HFFc6 (cell line): ENCODE measurements at places on chromosomes 7 and 10. TPM values are rescaled to one million over a fixed set of nuclear protein-coding genes. Genes with fewer than 3 reads are reported as not detected.

ITGB8 gene
- 0.03 TPM in 1 of 3 replicates, not detected in the others for total RNA-seq

GPR37 gene
- total RNA-seq, result not detected in 3 replicates

TBX20 gene
- not detected in 3 replicates for total RNA-seq

TRIM50 gene
- not detected in 3 replicates for total RNA-seq

KLF14 gene
- not detected in 3 replicates for total RNA-seq

ALOX5 gene
- not detected in 3 replicates for total RNA-seq

LIPK gene
- not detected in 3 replicates for total RNA-seq

AQP1 gene
- total RNA-seq, result 0.39 to 0.66 TPM (median 0.60 TPM) in 3 replicates

STEAP1 gene
- total RNA-seq, result 18.7 to 61.7 TPM (median 38.2 TPM) in 3 replicates

EGFR gene
- 69.9 to 82.9 TPM (median 76.6 TPM) in 3 replicates for total RNA-seq

ERVW-1 gene
- not detected in 2 replicates for total RNA-seq

AGMO gene
- total RNA-seq, result not detected in 3 replicates

ZNF487 gene
- 2.3 to 2.6 TPM (median 2.5 TPM) in 3 replicates for total RNA-seq

EPO gene
- not detected in 3 replicates for total RNA-seq

ZMIZ1 gene
- 41.7 to 56.3 TPM (median 44.8 TPM) in 3 replicates for total RNA-seq

DNA sequence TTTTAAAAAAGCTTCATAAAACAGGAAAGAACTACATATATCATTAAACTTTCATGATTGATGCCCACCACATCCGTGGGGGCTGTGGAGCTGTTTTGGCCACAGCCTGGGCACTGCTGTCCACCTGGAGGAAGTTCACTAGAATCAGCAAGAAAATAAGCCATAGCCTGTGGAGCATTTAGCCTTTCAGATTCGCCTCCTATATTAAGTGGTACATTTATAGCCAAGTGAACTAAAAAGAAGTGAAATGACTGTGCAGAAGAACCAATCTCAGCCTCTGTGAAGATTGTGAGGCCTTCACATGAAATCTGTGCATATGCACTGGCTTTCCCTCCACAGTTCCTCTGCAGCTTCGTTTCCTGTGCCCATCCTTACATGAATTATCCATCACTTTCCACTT lies 23.5 kb downstream of the WNT16 start:
- DNase-seq, result no peak

- peak; percentile 85 for DNase-seq
These were observed 382.7 kb downstream of the RPS24 start for GRCh38 chr10:78416031-78417011.

GRCh38 chr7:81501220-81501619 lies 268.6 kb downstream of the HGF start:
- peak; percentile 36 for DNase-seq

GRCh38 chr7:22680482-22680911 lies 46.5 kb upstream of the IL6 start:
- DNase-seq, result no peak

DNA sequence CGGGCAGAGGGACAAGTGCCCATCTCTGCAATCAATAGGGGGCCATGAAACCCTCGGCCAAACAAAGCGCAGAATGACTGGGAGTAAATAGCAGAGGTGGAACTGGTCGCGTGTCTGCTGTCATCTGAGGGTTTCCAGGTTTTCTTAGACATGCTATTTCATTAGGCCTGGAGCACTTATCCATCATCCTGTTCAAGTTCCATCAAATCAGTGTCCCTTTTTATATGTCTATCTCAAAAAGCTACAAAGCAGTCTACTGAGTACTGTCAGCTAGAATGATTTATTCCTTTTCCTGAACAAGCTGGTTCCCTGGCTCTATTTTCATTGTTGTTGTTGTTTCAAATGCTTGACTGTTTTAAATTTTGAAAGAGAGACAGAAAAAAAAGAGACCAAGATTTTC lies 590.5 kb downstream of the PARD3 start:
- no peak for DNase-seq

DNA sequence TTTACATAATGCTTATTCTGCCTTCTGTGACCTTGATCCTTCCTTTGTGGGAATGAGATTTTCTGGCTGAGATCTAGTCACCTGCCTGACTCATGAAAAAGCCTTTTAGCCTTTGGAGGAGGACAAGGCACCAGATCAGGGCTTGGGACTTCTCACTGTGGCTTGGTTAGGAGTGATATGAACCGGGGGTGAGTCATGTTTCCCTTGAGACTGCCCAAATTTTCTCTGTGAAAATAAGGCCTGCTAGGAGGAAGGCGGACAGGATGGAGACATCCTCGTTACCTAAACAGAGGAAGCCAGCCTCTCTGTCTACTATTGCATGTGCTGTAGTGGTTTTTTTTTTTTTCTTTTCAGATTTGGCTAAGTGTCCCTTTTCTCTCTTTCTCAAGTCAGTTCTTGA lies 57.8 kb downstream of the EVX1 start:
- DNase-seq, result no peak

DNA sequence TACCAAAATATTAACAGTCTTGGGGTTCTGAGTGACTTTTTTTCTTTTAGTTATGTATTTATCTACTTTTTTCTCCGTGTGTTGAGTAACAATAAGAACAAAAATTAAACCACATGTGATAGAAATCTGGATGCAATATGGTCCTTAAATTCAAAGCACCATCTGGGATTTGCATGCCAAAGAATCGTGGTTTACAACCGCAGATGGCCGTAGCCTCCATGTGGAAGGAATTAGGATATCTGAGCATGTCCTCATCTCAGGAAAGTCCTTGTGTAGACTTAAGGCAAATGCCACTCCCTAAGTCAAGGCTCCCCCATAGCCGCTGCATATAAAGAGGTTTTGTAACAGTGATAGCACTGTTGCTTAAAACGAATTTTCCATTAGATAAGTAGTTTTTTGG lies 304.0 kb downstream of the ZEB1 start:
- DNase-seq, result peak; percentile 69

GRCh38 chr7:80604436-80604835 lies 34.0 kb upstream of the CD36 start:
- DNase-seq, result no peak

DNA sequence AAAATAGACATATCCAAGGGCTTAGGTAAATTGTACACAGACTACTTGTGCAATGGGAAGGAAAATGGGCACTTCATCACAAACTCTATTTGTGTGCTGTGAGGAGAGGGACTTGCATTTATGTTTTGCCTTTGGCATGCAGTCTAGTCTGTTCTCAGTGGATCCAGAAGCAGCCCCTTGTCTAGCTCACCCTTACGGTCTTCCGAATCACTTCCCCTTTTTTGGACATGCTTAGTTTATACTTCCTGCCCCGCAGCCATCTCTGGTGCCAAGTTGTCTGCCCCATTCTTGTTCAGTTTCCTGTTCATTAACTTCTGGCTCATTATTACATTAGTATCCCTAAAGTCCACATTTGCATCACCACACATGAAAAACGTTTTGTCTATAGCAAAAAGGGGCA lies 161.6 kb downstream of the NRCAM start:
- DNase-seq, result no peak

GRCh38 chr10:69934768-69935167 lies 117.9 kb upstream of the MACROH2A2 start:
- DNase-seq, result no peak

DNA sequence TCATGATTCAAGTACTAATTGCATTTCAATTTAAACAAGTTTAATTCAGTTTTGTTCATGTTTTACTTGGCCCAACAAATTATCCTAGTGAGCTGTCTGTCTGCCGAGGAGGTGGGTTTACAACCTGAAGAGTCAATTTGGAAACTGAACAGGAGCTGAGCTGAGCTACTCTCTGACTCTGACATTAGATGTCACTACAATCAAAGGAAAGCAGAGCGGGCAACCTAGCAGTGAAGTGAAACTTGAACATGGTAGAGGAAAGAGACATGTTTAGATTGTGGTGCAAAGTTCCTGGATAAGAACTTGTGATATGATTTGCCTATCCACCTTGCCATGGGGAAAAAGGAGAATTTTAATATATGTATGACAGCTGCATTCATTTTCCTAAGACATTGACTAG lies 9.6 kb upstream of the AGR3 start:
- peak; percentile 61 for DNase-seq

GRCh38 chr10:98436704-98437103 lies 10.0 kb downstream of the HPS1 start:
- no peak for DNase-seq

- no peak for DNase-seq
These were observed 387.6 kb downstream of the KCNMA1 start for GRCh38 chr10:77249901-77250459.

GRCh38 chr10:76971547-76972170 lies 665.9 kb downstream of the KCNMA1 start:
- no peak for DNase-seq

DNA sequence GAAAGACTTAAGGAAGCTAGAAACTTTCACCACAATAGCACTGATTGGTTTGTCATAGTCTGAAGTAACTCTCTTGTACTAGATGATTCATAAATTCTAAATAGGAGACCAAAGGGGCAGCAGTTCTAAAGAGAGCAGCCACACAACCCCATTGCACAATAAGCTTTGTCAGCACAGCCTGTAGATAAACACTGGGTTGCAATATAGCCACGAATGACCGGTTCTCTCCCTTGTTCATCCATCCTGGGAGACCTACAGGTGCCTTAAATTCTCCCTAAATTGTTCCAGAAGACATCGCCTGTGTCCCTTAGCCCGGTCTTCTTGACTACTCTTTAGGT lies 167.0 kb downstream of the SNX13 start:
- peak; percentile 87 for DNase-seq

DNA sequence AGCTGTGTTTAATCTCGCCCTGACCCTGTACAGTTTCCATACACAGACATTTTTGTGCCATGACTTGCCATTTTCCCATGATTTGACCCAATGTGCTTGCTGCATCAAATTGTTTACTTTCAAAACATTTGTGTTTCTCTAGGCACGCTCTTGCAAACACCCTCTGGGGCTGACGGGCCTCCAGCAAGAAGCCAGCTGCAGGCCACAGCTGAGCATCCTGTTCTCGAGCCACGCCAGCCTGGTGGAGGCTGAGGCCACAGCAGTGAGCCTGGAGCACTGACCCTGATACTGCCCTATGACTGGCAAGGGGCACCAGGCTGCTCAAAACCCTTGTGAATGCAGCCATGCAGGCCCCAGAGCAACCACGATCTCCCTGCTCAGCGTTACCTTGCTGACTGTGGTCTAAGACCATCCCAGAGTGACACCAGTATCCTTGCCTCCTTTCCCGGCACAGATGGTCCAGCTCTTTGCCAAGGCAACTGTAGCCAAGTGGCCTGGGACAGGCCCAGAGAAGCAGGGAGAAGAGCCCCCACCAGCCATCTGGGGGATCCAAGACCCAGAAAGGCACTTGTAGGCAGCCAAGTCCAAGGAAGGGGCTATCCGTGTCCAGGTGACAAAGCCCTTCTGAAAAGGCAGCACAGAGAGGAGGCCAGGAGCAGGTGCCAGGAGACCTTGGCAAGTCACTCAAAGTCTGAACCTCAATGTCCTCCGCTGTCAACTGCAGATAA lies 78.5 kb downstream of the OAT start:
- peak; percentile 89 for DNase-seq

GRCh38 chr10:79247373-79248137 lies 99.7 kb upstream of the PPIF start:
- DNase-seq, result no peak

DNA sequence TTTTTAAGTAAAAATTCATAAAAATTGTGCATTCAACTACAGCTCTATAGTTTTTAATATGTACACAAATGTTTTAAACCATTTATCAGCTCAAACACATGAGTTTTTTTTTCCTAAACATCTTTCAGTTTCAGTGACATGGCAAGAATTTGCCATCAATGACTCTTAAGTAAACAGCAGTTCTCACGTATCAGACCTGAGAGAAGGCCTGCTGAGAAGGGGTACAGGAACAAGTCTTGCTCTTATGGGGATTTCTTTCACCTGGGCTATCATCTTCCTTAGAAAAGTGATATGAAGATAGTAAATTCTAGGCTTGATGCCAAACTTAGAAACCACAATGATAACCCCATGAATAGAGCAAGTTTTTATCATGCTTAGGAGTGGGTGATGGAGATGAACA lies 467.8 kb downstream of the ARL4A start:
- no peak for DNase-seq

DNA sequence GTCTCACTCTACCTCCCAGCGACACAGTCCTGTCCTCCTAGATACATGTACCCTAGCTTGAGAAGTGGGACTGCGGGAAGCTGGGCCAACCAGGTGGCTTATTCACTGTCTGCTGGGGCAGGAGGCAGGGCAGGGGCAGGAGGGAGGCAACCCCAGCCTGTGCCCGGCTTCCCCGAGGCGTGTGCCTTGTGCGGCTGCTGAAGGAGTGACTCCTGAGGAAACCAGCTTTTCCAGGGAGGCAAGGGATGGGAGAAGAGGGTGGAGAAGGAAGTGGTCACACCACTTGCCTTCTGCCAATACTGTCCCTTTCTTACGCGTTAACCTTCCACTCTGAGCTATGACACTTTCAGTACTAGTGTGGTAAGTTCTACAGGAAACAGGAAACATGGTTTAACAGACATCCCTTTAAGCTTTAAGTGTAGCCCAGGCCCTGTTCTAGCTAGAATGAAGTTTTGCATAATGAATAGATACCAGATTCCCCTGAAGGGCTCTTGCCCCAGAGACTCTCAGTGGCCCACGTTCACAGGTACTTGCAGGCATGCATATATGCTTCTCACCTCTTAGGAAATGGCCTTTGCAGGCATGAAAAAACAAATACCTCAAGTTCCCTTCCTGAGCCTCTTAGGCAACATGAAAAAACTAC lies 40.6 kb downstream of the SYPL1 start:
- no peak for DNase-seq

- peak; percentile 55 for DNase-seq
These were observed 42.2 kb downstream of the ACSM6 start for GRCh38 chr10:95236068-95236903.

- DNase-seq, result no peak
These were observed 147.0 kb downstream of the GLRX3 start for GRCh38 chr10:130283219-130283545.

- no peak for DNase-seq
These were observed 131.5 kb downstream of the SPAG6 start for GRCh38 chr10:22476601-22477321.

DNA sequence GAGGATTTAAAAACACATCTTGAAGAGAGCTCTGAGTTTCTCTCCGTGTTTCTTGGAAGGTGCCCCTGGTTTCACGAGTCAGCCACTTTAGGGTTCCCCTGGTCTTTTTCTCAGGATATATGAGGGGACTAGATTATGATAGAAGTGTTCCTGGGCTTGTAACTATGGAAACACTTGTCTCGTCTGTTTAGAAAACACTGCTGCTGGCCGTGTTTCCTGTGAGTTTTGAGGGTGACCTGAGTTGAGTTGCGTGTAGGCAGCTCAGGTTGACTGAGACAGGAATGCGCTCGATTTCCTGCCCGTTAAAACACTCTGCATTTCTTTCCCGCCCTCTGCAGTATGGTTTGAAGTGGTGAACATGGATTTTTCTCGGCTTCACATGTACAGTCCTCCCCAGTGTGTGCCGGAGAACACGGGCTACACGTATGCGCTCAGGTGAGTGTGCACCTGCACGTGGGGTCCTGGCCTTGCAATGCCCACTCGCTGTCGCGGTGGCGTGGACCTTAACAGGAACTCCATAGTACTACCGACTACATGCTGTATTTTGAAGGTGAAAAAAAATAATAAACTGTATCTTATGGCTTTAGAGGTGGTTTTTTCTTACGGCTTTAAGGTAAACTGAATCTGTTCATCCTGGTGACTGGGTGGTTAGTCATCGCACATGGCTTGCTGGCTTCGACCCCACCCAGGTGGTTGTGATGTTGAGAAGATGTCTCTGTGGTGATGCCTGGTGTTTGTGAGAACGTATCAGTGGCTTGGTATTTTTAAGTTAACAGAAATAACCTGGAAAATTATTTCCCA lies at the start of gene SUN1:
Gene SUN1 (plus strand): TSS at position 310 of the 801 bp plus-strand sequence. CDS start 49 bp downstream, at position 359.
- DNase-seq, result peak; percentile 70

- no peak for DNase-seq
These were observed 597.6 kb downstream of the PARD3 start for GRCh38 chr10:34217524-34217923.
